ENCODE measurements at places on chromosomes 1 and 21. TPM values are rescaled to one million over a fixed set of nuclear protein-coding genes. Genes with fewer than 3 reads are reported as not detected.

WDR77 gene
- total RNA-seq, result 28.5 TPM

BCL2L15 gene
- total RNA-seq, result not detected

DNA sequence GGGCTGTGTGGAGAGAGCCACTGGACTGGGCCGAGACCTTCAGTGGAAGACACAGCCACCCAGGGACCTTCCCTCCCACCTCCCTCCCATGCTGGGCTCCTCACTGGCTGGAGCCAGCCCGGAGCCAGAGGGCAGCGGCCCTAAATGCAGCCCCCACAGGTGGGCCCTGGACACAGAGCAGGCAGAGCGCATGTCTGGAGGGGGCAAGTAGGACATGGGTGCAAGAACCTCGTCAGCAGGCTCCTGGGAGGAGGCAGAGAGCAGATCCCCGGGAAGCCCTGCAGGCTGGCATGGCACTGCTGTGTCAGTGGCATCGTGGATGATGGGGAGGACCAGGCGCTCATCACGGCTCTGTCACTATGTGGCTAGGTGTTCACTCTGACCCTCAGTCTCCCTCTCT is 45.7 kb downstream of the DMRTB1 start:
- DNase-seq, result no peak

GRCh38 chr1:203599875-203600781 is 26.5 kb upstream of the ATP2B4 start:
- DNase-seq, result no peak

DNA sequence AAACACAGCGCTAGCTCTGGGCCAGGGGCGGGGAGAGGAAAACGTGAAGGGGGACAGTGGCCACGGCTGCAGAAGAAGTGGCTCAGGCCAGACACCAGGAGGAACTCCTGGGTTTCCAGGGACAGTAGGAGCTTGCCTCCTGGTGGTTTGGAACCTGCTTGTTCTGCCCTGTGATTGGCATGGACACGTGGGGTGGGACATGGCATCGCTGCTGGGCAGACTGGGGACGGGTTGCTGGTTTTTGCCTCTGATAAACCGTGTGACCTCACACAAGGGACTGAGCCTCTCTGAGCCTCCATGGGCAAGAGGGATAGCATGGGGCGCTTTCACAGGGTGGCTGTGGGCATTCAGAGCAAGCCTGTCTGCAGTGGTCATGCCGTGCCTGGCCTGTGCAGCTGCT is 7.5 kb upstream of the PLCH2 start:
- DNase-seq, result no peak

GRCh38 chr21:41989698-41990097 is 20.5 kb downstream of the ZBTB21 start:
- DNase-seq, result no peak

- no peak for DNase-seq
These were observed 48.3 kb downstream of the ATG4C start for GRCh38 chr1:62832276-62832675.

DNA sequence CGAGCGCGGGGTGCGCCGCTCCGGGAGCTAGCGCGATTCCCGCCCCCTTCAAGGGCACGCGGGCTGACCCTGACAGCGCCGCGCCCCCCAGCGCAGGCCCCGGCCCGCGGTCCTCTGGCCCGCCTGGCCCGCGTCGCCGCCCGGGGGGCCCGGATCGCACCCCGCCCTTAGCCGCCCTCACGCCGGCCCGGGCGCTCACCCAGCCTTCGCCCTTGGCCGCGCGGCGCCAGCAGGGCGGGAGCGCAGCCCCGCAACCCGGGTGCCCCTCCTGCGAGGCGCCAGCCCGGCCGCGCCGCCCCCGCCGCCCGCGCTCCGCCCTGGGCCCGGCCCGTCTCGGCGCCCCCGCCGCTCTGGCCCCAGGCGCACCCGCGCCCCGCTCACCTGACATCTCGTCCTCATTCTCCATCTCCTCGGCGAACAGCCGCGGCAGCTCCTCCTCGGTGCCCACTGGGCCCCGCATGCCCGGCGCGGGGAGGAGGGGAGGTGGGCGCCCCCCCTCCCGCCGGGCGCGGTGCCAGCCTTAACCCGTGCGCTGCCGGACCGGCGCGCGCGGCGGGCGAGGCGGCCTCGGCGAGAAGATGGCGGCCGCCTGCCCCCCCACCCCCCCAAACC is 451 bp downstream of the CHD5 start:
- DNase-seq, result no peak

- DNase-seq, result no peak
These were observed 30.8 kb downstream of the XCL2 start for GRCh38 chr1:168512864-168513595.

All from Caki2 (cell line).